NCI-H187 treated with DMSO at 0.1 percent for 48 hours (cell line): ENCODE measurements at places on chromosomes 4 and X.

DNA sequence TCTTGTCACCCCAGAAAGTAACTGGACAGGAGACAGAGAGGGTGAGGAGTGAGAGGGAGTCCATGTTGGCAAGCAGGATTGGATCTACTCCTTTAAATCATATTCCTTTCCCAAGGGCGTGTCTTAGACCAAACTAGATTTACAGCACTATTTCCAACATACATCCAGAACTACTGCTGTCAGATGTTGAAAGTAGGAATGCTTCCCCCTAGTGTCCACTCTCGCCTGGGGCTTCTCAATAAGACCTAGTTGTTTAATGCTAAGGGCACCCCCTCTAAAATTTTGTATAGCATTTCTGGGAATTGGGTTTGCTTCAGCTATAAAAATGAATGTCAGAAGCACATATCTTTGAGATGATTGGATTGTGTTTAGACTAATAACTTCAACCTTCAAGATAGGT is 13.3 kb downstream of the OFD1 start:
- DNase-seq, result no peak

GRCh38 chr4:157072002-157072401 is 3.9 kb upstream of the GLRB start:
- DNase-seq, result no peak

DNA sequence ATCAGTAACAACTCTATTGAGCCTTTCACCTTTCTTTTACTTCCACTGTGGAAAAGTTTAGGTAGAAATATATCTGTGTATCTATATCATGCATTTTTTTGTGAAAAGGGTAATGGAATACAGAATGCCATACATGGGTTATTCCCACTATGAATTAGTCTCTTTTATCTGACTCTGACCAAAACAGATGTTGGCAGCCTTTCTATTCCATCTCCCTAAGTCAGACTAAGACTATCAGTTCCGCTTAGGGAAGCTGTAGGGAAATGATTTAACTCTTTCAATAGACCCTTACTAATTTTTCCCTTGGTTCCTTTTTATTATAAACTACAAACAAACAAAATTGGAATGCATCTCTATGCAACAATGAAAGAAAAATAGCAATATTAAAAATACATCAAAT is 92.3 kb upstream of the LEF1 start:
- no peak for DNase-seq

- no peak for DNase-seq
These were observed 775 bp downstream of the AMOT start for GRCh38 chrX:112839856-112840255.

- DNase-seq, result no peak
These were observed 29.1 kb downstream of the MAGED1 start for GRCh38 chrX:51922561-51922960.

DNA sequence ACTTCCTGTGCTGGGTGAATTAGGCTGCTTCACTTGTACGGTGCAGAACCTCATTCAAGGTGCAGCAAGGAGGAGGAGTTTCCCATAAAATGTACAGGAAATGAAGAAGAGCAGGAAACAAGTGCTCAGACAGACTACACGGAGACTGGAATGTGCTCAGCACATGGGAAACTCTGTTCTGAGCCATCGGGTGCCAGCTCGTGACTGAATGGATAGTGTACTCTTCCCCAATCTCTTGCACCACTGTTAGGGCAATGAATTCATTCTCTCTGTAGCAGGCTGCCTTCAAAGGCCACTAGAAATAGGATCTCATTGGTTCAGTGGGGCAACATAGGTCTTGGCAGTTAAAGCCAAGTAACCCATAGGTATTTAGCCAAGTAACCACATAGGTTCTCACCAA is 200.0 kb upstream of the LDB2 start:
- DNase-seq, result no peak

DNA sequence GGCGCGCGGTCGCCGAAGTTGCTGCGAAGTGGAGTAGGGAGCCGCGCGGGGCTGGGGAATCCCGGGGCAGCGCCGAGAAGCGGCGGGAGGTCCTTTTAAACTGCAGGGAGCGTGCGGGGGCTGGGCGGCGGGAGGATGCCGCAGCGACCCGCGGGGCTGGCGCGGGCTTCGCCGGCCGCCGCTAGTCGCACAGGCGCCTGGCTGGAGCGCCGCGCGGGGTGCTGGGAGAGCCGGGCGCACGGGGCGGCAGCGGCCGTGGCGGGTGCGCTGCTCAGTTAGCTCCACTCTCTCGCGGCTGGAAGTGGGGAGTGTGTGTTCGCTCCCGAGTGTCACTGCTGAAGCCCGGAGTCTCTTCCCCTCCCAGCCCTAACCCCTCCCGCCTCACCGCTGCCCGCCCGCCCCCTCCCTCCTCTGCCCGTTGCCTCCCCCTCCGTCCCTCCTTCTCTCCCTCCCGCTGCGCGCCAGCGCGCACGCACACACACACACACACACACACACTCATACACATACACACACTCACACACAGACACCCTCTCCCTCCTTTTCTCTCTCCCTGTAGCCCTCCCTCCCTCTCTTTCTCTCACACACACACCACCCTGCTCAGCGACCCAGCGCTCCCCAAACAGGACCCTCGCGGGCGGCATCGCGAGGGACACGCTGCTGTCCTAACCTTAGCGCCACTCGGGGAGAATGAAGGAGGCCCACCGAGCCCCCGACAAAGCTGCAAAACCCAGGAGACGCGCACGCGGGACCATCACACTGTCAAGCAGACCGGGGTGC is at the start of gene NDNF:
NDNF (minus strand) TSS at position 312 of the 780 bp plus-strand sequence. CDS start 26,698 bp downstream, outside the sequence.
- no peak for DNase-seq

GRCh38 chrX:40266490-40267333 is 169.0 kb upstream of the BCOR start:
- no peak for DNase-seq

- DNase-seq, result no peak
These were observed 1910.0 kb upstream of the AGA start for GRCh38 chr4:179352221-179352620.

- DNase-seq, result no peak
These were observed 529 bp downstream of the DHRSX start for GRCh38 chrX:2500091-2500802.

DNA sequence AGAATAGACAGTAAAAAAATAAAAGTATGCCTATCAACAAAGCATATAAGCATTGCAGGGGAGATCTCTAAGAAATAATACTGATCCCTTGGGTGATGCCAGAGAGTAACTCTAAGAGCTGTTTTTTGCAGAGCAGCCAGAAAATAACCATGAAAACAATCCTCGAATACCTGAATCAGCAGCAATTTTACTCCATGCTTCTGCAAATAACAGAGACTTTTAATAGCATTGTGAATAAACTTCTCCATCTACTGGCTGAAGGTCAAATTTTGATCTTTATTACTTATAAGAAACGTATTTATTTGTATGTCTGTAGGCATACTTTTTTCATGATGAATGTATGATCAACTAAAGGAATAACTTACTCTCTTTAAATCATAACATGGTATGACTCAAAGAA is 334.5 kb downstream of the GALNTL6 start:
- no peak for DNase-seq

GRCh38 chr4:120725639-120726580 is 196.6 kb downstream of the PRDM5 start:
- no peak for DNase-seq

GRCh38 chrX:41043674-41044345 is 41.4 kb upstream of the USP9X start:
- DNase-seq, result no peak

DNA sequence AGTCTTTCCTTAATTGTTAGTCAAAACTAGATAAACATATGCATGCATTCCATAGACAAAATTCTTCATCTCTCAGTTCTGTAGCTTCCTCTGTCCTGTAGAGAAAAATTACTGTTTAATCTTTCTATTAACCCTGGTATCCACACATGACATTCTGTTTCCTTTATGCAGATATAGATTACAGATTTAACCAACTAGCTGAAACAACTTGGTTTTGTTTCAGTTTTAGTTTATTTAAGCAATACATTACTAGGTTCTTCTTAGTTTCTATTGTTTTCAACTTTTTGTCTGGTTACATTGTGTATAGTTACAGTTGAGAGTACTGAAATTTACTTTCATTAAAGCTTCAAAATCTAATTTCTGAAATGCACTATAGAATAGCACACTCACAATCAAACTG is 933.9 kb upstream of the EPHA5 start:
- no peak for DNase-seq

- DNase-seq, result no peak
These were observed 121.6 kb upstream of the CBR4 start for GRCh38 chr4:169131556-169132208.

DNA sequence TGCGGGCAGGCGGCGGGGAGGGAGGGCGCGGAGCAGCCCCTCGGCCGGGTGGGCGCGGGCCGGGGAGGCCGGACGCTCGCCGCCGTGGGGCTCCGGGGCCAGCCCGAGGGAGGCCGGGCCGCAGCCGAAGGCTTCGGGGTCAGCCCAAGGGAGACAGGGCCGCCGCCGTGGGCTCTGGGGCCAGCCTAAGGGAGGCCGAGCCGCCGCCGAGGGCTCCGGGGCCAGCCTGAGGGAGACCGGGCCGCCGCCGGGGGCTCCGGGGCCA is 251 bp downstream of the KIAA0232 start:
- DNase-seq, result no peak

- DNase-seq, result no peak
These were observed 77.5 kb downstream of the PCDH18 start for GRCh38 chr4:137454767-137455166.

DNA sequence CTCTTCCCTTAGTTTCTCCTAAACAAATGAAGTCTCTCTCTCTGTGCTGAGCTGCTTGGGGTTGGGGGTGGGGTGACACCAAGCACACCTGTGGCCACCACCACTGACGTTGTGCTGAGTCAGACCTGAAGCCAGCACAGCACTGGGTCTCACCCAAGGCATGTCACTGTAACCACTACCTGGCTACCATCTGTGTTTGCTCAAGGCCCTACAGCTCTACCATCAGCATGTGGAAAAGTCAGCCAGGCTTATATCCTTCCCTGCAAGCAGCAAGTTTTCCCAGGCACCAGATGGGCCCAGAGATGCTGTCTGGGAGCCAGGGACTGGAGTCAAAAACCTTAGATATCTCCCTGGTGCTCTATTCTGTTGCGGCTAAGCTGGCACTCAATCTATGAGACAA is 6.9 kb downstream of the CXCL10 start:
- DNase-seq, result no peak

DNA sequence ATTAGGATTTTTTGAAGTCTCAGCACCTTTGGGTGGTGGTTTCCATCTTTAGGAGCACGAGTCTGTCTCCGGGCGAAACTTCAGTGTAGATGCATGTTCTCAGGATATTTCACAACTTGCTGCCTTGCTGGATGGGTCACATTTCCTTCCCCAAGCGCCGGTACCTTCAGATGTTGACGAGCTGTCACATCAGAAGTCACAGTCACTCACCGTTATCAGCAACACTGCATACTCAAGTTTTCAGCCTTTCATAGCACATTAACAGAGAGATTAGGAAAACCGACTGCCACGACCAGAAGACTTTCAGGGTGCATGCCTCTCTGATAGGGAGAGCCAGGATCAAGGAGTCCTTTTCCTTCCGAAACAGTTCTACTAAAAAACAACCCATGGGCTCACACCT is 77.8 kb downstream of the SHROOM2 start:
- DNase-seq, result no peak

DNA sequence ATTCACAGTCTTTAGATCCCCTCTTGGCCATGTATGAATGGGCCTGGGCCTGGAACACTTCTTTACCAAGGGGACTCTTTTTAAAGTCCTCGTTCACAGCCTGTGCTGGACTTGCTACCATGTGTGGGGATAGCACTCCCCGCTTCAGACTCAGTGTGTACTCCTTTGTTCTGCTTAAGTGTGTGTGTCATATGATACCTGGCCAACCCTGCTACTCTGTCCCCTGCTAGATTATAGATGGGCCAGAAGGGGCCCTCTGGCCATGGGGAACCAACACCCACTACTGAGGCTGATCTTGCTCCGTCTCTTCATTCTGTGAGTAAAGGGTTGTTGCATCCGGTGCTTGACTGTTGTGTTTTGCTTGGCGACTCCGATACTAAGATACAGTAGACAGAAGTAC is 8.0 kb downstream of the CCDC110 start:
- DNase-seq, result peak; percentile 4

- DNase-seq, result no peak
These were observed at the start of gene PCDH10 for GRCh38 chr4:133148690-133149363. TSS of gene PCDH10 (plus strand) at chr4:133149294. CDS start at chr4:133150141, 847 bp downstream.

DNA sequence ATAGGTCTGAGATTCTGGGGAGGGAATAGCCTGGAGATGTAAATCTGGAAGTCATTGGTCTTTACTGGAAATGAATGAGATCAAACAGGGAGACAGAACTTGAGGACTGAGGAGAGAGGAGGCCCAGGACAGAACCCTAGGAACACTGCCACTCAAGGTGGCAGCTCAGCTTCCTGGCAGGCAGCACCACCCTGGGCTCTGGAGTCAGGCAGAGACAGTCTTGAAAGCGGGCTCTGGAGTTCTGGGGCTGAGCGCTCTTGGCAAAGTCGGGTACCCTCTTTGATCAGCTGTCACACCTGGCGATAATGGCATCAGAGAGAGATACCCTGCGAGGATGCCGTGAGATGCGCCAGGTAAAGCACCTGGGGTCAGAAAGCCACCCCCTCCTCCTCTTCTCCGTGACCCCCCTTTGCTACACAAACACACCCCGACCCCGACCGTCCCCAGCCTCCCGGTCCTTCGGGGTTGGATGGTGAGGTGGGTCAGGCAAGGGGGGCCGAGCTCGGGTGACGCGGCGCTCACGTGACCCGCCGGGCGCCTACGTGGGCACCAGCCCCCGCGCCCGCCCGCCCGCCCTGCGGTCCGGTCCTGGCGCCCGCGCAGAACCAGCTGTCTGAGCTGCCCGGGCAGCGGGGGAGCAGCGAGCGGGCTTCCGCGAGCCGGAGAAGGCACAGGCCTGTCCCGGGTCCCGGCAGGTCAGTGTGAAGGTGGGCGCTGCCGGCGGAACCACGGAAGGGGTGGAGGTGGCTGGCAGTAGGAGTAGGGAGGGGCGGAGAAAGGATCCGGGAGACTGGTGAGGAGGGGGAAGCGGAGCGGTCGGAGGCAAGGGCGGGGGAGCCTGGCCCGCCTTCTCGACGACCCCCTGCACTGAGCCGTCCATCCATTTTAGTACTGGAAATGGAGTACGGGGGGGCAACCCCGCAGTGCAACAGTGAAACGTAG is at the start of gene TCEAL3:
TCEAL3 (plus strand) TSS at position 600 of the 942 bp plus-strand sequence. CDS start 1,102 bp downstream, outside the sequence.
- DNase-seq, result no peak

DNA sequence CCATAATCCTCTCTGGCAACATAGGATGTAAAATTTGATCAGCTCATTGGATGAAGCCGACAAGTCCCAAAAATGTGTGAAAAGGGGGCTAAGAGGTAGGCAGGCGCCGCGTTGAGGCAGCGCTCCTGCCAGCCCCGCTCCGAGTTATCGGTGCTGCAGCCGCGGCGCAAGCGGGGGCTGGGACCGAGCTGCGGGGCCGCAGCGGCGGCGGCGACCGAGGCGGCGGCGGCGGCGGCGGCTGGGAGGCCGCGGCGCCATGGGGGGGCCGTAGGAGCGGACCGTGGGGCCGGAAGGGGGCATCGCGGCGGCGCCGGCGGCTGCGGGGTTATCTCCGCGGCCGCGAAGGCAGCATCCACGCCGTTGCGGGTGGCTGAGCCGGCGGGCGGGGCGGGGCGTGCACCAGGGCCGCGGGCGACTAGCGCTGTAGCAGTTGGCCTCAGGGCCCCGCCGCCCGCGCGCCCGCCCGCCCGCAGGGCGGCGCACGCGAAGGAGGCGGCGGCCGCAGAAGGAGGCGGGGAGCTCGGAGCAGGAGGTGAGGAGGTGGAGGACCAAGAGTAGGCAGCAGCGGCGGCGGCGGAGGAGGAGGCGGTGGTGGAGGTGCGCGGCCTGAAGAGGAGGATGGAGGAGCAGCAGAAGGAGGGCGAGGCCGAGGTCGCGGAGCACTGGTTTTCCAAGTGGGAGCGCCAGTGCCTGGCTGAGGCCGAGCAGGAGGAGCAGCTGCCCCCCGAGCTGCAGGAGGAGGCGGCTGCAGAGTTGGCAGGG is 126.0 kb upstream of the CXorf66 start:
- no peak for DNase-seq

- no peak for DNase-seq
These were observed 689 bp upstream of the TMA16 start for GRCh38 chr4:163493643-163494359.
